A549 treated with RU486 at 1 μM for 4 hours (cell line): ENCODE measurements at places on chromosomes 6 and 20. TPM values are rescaled to one million over a fixed set of nuclear protein-coding genes. Genes with fewer than 3 reads are reported as not detected.

Gene LHFPL5
- 0.05 TPM in 1 of 5 replicates, not detected in the others for total RNA-seq

Gene RAET1L
- 0.29 to 0.47 TPM (median 0.41 TPM) in 4 of 5 replicates, not detected in the other for total RNA-seq

Gene STXBP5
- total RNA-seq, result 8.7 to 12.0 TPM (median 9.3 TPM) in 5 replicates

Gene CCN5
- 22.0 to 38.0 TPM (median 23.7 TPM) in 5 replicates for total RNA-seq

Gene KCNK15
- total RNA-seq, result 0.42 to 0.96 TPM (median 0.80 TPM) in 5 replicates

Gene LPIN3
- total RNA-seq, result 7.5 to 12.1 TPM (median 8.4 TPM) in 5 replicates

Gene TRIM31
- 1.6 to 3.1 TPM (median 2.3 TPM) in 5 replicates for total RNA-seq

Gene IL17F
- not detected in 5 replicates for total RNA-seq

Gene ADRM1
- 155 to 197 TPM (median 177 TPM) in 5 replicates for total RNA-seq

Gene PRSS16
- total RNA-seq, result 2.7 to 3.8 TPM (median 2.8 TPM) in 5 replicates

Gene SLC52A3
- total RNA-seq, result 0.34 to 0.69 TPM (median 0.55 TPM) in 5 replicates

Gene MDFI
- total RNA-seq, result 0.55 to 0.85 TPM (median 0.74 TPM) in 5 replicates

Gene KCNQ5
- total RNA-seq, result 1.7 to 2.1 TPM (median 1.8 TPM) in 5 replicates

Gene ENPP1
- total RNA-seq, result 0.95 to 1.7 TPM (median 1.6 TPM) in 5 replicates

Gene GPX5
- total RNA-seq, result not detected in 5 replicates

Gene CHRNA4
- 0.15 to 0.37 TPM (median 0.22 TPM) in 5 replicates for total RNA-seq

Gene FAM135A
- total RNA-seq, result 2.9 to 10.8 TPM (median 9.5 TPM) in 5 replicates

Gene CRISP1
- total RNA-seq, result not detected in 5 replicates

Gene SAPCD1
- total RNA-seq, result 2.0 to 4.2 TPM (median 3.7 TPM) in 5 replicates

Gene SLC17A4
- not detected in 5 replicates for total RNA-seq

Gene RFX6
- total RNA-seq, result not detected in 5 replicates

Gene LY6G6D
- not detected in 5 replicates for total RNA-seq

Gene AKAP12
- total RNA-seq, result 80.6 to 144 TPM (median 120 TPM) in 5 replicates

Gene TCP11
- total RNA-seq, result not detected in 5 replicates

Gene GRM1
- 0.05 to 0.08 TPM (median 0.06 TPM) in 4 of 5 replicates, not detected in the other for total RNA-seq

Gene FAM83C
- 0.05 to 0.13 TPM (median 0.09 TPM) in 4 of 5 replicates, not detected in the other for total RNA-seq

Gene VEGFA
- total RNA-seq, result 33.1 to 37.1 TPM (median 34.0 TPM) in 5 replicates

Gene TNF
- total RNA-seq, result 0.10 to 0.19 TPM in 2 of 5 replicates, not detected in the others

Gene LRRC73
- 0.95 to 1.5 TPM (median 1.4 TPM) in 5 replicates for total RNA-seq

Gene MUC21
- not detected in 5 replicates for total RNA-seq
